ENCODE measurements at places on chromosomes 12 and 14. TPM values are rescaled to one million over a fixed set of nuclear protein-coding genes. Genes with fewer than 3 reads are reported as not detected.

- H3K4me1 ChIP-seq: no peaks in the 10 kb centered on the region
- no peak for DNase-seq
- H3K4me3 ChIP-seq: no peak overlapping the region
- no peaks in the 10 kb centered on the region for H3K36me3 ChIP-seq
- H3K27me3 ChIP-seq: no peaks in the 10 kb centered on the region
Measured at GRCh38 chr12:49609059-49609874, 3.8 kb upstream of the FAM186B start.

DNA sequence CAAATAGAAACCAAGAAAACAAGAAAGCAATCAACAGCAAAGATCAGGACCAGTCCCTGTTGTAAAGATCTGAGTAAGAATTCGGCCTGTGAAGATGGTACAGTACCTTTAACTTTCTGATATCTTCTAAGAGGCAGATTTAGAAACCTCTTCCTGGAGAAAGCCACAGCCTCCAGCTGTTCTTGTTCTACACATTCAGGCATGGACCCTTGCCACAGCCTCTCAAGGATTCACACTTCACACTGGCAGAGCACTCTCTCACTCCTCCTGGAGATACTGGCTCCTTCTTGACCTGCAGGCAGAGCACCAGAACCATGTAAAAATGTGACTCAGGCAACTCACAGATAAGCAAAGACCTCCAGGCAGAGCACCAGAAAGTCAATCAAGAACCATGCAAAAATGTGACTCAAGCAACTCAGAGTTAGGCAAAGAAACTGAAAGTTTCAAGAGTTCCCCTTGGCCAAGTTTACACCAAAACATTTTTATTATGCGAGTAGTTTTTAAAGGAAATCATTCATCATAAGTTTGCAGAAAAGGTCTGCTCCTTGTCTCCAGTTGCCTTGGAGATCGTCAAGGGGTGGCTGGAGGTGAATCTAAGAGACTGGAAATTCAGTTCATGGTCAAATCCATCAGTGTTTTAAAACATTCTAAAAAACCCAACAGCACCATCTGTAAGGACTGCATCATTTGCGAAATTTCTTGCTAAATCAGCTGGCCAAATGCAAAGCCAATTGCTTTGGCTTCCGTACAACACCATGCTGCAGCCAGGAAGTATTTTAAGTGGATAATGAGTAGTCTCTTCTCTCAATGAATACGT is 119.3 kb upstream of the MDM1 start:
- no peaks in the 10 kb centered on the region for H3K27me3 ChIP-seq
- H3K4me1 ChIP-seq: peaks cover 25% of the 10 kb centered on the region
- no peak overlapping the region for H3K4me3 ChIP-seq
- H3K27ac ChIP-seq: peak overlapping the region; percentile 70
- H3K36me3 ChIP-seq: no peaks in the 10 kb centered on the region
- DNase-seq: peak; percentile 75

The IFNG gene
- not detected for polyA plus RNA-seq

DNA sequence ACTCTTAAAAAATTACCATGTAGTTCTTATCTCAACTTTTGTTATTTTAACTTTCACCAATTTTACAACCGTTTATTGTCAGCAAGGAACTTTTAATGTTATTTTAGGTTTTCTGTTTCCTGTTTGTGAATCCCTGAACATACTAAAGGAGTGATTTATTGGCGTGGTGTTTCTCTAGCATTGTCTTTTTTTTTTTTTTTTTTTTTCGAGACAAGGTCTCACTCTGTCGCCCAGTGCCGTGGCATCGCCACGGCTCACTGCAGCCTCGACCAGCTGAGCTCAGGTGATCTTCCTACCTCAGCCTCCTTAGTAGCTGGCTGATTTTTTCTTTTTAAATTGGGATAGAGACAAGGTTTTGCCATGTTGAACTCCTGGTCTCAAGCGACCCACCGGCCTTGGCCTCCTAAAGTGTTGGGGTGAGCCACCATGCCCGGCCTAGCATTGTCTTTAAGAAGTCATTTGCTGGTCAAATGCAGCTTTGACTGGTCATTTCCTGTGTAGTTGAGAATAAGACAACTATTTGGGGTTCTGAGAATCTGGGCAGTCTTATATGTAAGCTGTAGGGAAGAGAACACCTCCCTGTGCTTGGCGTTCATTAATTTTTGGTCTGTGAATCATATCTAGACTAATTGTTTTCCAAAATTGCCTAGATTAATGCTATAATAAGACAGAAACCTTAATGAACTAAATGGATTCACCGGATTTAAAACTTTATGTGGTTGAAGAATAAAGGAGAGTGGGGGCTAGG is 2.1 kb downstream of the WASHC4 start:
- DNase-seq: no peak
- H3K27me3 ChIP-seq: no peaks in the 10 kb centered on the region
- H3K36me3 ChIP-seq: peaks cover 18% of the 10 kb centered on the region
- H3K4me3 ChIP-seq: peak overlapping the region; percentile 3

The KRT3 gene
- polyA plus RNA-seq: not detected

DNA sequence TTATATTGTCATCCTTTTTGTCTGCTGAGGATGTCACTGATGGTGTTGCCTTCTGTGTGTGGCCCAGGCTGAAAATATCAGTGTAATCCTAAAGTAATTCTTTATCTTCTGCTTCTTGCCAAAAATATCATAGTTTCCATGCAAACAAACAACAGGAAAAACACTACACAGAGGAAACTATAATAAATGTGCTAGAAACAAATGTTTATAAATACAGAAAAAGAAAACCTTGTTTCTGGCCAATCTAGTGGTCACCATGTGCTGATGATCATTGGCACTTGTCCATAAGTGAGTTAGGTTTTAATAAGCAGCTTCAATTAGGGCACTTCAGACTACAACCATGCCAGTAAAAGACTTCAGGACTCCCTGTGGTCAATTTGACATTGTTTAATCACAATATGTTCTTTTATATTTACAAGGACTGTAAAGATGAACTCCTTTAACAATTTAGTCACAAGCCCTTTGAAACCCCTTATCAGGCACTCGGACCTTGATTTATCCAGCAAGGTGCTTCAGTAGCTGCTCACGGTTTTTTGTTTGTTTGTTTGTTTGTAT is 124.8 kb downstream of the TMTC3 start:
- no peaks in the 10 kb centered on the region for H3K36me3 ChIP-seq
- H3K4me1 ChIP-seq: peaks cover 23% of the 10 kb centered on the region
- no peaks in the 10 kb centered on the region for H3K27me3 ChIP-seq
- H3K4me3 ChIP-seq: no peak overlapping the region

DNA sequence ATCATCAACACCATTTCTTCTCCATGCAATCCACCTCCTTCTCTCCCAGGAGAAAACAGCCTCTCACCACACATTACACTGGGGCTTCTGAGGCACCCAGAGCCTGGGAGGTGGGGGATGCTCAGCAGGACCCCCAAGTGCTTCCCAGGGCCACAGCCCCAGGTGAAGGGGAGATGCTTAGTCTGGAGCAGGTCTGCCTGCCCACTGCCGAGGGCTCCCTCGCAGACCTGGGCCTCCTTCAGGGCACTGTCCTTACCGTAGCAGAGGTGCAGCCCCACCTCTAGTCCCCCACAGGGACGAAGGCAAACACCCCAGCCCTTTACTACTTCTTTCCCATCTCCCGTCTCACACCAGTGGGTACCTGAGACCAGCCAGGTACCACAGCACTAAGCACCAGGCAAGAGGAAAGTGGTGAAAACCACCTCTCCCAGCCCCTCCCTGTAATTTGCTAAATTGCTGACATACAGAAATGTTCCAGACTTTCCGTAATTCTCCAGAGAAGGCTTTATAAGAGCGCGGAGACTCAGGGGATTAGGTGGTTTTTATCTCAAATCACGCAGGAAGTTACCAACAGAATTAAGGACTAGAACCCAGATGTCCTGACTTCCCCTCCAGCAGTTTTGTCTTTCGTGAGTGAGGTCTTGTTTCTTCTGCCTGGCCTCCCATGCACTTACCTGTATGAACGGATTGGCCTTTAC is 59.0 kb downstream of the PLEKHG3 start:
- DNase-seq: peak; percentile 11
- no peak overlapping the region for H3K4me3 ChIP-seq
- peaks cover 66% of the 10 kb centered on the region for H3K4me1 ChIP-seq
- no peak overlapping the region for H3K27ac ChIP-seq

The SPPL3 gene
- 7.6 TPM for polyA plus RNA-seq

DNA sequence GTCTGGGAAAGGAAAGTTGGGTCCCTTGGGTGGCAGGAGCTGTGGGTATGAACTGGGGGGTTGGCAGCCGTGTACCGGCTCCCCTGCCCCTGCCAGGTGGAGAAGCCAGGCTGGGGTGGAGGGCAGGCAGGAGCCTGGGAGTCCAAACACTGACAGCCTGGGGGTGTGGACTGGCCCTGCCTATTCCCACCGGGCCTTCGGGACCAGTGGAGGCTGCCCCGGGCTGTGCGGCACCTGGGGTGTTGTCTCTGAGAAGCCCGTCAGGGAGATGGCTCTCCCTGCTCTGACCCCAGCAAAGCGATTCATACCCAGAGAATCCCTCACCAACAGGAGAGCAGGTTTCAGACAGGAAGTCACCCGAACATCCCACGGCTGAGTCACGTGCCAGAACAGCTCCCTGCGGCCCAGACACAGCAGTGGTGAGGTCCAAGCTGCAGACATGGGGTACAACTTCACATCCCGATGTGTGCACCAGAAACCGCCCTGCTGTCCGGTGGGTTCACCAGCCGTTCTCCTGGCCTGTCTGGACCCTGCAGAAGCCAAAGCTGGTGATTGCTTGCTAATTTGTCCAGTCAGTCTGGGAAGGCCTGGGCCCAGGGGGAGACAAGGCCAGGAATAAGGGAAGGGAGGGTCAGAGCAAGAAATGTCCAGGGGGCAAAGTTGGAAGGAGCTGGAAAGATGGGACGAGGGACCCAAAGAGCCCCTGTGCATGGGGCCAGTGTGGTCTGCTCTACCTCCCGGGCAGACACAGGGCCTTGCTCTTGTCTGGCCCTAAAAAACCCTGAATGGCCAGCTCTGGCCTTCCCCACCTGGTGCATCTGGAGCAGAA is 2.1 kb upstream of the GPR132 start:
- peaks cover 14% of the 10 kb centered on the region for H3K4me1 ChIP-seq
- no peak overlapping the region for H3K4me3 ChIP-seq
- H3K27ac ChIP-seq: no peak overlapping the region
- no peaks in the 10 kb centered on the region for H3K36me3 ChIP-seq
- DNase-seq: no peak

DNA sequence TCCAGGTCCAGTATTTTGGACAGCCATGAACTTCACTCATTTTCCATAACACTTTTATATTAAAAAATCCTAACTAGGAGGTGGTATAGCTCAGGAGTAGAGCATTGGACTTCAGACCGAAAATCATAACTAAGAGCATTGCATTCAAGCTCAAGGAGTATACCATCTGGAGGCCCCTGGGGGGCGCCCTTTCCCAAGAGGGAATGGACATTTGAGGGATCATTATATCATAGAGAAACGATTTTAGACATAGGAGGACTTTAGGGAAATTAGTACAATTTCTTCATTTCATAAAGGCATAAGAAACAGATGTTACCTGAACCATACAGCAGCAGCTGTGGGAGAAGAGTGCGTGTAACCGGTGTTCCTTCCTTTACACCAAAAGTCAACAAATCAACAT is 5.2 kb upstream of the ATG14 start:
- no peaks in the 10 kb centered on the region for H3K27me3 ChIP-seq
- DNase-seq: no peak
- H3K27ac ChIP-seq: no peak overlapping the region
- H3K36me3 ChIP-seq: no peaks in the 10 kb centered on the region

- no peaks in the 10 kb centered on the region for H3K27me3 ChIP-seq
- peak overlapping the region; percentile 85 for H3K27ac ChIP-seq
- no peaks in the 10 kb centered on the region for H3K36me3 ChIP-seq
- DNase-seq: peak; percentile 77
Measured at GRCh38 chr12:30694412-30695198, 1.1 kb downstream of the IPO8 start.

DNA sequence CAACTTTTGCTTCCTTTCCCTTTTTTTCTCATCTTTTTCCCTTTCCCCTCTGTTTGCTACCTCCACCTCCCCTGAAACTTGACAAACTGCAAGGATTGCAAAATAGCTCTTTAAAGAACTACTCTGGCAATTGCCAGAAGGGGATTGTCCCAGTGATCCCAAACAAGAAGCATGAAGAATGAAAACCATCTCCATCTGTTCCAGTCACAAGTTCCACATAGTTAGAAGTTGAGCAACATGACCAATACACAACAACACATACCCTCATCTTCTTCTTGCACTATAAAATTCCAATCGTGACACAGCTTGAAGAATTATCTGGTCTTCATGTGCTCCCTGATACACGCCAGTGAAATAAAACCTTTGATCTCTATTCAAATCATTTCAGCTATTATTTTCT is 93.7 kb upstream of the USP15 start:
- no peaks in the 10 kb centered on the region for H3K36me3 ChIP-seq
- no peaks in the 10 kb centered on the region for H3K4me1 ChIP-seq
- no peaks in the 10 kb centered on the region for H3K27me3 ChIP-seq
- H3K4me3 ChIP-seq: no peak overlapping the region
- no peak overlapping the region for H3K27ac ChIP-seq
- no peak for DNase-seq

- no peaks in the 10 kb centered on the region for H3K4me1 ChIP-seq
- no peak for DNase-seq
- H3K27me3 ChIP-seq: no peaks in the 10 kb centered on the region
- H3K27ac ChIP-seq: peak overlapping the region; percentile 77
- H3K4me3 ChIP-seq: no peak overlapping the region
Measured at GRCh38 chr12:104181313-104181712, 34.3 kb upstream of the TXNRD1 start.

DNA sequence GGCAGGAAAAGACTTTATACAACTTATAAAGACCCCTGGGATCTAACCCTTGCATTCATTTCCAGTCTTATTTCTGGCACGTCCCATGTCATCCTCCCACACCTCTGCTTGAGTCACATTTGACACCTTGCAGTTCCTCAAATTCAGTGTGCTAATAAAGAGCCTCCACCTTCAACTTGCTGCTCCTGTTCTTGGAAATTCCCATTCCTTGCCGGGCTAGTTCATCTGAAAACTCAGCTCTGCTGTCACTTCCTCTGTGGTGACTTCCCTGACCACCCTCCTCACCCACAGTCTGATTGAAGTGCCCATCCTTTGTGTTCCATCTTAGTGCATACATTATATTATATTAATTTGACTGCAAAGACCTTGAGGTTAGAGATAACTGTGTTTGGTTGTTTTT is 37.4 kb upstream of the PSMA6 start:
- no peak for DNase-seq
- H3K4me3 ChIP-seq: no peak overlapping the region
- H3K36me3 ChIP-seq: no peaks in the 10 kb centered on the region
- H3K4me1 ChIP-seq: no peaks in the 10 kb centered on the region
- H3K27ac ChIP-seq: no peak overlapping the region

- no peaks in the 10 kb centered on the region for H3K36me3 ChIP-seq
- H3K4me1 ChIP-seq: no peaks in the 10 kb centered on the region
- no peaks in the 10 kb centered on the region for H3K27me3 ChIP-seq
- DNase-seq: no peak
Measured at GRCh38 chr12:59972905-59973304, 377.1 kb downstream of the SLC16A7 start.

GRCh38 chr14:49526101-49526500 is 60.1 kb downstream of the RPS29 start:
- no peak overlapping the region for H3K27ac ChIP-seq
- no peak for DNase-seq
- no peaks in the 10 kb centered on the region for H3K36me3 ChIP-seq
- no peaks in the 10 kb centered on the region for H3K27me3 ChIP-seq

The RPGRIP1 gene
- polyA plus RNA-seq: not detected

The HDAC7 gene
- 30.7 TPM for polyA plus RNA-seq

Data from stomach (tissue), 19 donors.